Heart left ventricle (tissue), 16 donors: ENCODE measurements at places on chromosomes 7 and 10. TPM values are rescaled to one million over a fixed set of nuclear protein-coding genes. Genes with fewer than 3 reads are reported as not detected.
A peak's percentile ranks its signal among the peaks of the same experiment; 100 is the strongest.

The ZDHHC6 gene
- 14.2 TPM for total RNA-seq

The SVOPL gene
- total RNA-seq, result not detected

The GDI2 gene
- 96.8 TPM for total RNA-seq

The CFAP58 gene
- 3.9 TPM for total RNA-seq

The NRAP gene
- total RNA-seq, result 2,789 TPM

The PLEKHS1 gene
- not detected for total RNA-seq

The PRKCQ gene
- 0.19 TPM for total RNA-seq

DNA sequence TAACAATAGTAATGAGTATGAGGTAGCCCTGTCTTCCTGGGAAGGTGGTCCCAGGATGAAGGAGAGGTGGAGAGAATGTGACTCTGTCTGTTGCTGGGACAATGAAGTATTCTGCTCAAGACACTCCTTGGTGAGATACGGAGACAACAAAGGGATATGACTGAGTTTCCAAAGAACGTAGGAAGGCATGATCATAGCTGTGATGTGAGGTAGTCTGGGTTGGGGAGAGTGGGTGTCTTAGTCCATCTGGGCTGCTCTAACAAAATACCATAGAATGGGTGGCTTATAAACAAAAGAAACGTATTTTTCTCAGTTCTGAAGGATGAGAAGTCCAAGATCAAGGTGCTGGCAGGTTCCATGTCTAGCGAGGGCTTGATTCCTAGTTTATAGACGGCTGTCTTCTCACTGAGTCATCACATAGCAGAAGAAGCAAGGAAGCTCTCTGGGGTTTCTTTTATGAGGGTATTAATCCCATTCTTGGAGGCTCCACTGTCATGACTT is 84.9 kb upstream of the RHOBTB1 start:
- DNase-seq, result no peak

DNA sequence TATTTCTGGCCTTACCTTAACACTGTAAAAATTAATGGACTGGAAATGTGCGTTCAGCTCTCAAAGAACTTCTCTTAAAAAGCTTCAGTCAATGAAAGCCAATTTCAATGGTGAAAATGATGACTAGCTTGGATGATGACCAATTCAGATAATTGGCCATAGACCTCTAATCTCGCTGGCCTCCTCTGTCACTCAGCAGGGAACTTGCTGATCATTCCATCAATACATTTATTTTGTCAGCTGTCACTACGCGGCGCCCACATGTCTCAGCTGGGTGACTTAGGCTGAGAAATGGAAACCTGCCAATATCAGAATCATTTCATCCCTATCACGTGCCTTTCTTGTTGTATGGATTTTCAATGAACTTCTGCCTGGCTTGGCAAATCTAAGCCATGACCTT is 673.0 kb upstream of the AUTS2 start:
- DNase-seq, result no peak

DNA sequence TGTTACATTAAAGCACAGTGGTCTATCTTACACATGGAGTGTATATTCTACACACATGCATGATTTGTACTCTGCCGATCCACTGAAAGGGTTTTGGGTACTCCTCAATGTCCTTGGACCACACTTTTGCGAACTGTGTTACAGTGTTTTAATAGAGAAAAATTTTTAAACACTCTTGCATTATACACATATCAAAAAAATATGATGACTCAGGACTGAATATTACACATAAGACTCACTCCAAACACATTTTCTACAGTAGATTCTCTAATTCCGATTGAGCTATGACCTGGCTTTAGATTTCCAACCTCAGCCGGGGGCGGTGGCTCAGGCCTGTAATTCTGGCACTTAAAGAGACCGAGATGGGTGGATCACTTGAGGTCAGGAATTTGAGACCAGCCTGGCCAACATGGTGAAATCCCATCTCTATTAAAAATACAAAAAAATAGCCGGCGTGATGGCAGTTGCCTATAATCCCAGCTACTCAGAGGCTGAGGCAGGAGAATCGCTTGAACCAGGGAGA is 222.4 kb downstream of the CACNA2D1 start:
- DNase-seq, result no peak

- DNase-seq, result peak; percentile 22
These were observed 2.6 kb downstream of the NPTX2 start for GRCh38 chr7:98619450-98620321.

- no peak for DNase-seq
These were observed 186.3 kb downstream of the PLPP4 start for GRCh38 chr10:120643351-120643750.

- peak; percentile 81 for DNase-seq
These were observed 718 bp upstream of the FZD1 start for GRCh38 chr7:91263384-91264045.

DNA sequence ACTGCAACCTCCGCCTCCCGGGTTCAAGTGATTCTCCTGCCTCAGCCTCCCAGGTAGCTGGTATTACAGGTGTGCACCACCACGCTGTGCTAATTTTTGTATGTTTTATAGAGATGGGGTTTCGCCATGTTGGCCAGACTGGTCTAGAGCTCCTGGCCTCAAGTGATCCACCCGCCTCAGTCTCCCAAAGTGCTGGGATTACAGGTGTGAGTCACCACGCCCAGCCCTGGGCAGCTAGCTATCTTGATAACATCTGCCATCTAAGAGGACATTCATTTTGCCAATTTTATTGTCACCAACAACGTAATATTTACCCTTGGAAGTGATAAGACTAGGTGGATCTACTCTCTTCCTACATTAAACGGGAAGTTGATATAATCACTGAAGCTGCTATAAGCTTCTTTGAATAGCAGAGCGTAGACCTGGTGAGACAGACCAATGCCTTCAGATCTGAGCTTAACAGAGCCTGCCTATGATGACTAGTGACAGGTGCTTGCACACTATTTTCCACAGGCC is 39.7 kb upstream of the SLC35B4 start:
- DNase-seq, result no peak

DNA sequence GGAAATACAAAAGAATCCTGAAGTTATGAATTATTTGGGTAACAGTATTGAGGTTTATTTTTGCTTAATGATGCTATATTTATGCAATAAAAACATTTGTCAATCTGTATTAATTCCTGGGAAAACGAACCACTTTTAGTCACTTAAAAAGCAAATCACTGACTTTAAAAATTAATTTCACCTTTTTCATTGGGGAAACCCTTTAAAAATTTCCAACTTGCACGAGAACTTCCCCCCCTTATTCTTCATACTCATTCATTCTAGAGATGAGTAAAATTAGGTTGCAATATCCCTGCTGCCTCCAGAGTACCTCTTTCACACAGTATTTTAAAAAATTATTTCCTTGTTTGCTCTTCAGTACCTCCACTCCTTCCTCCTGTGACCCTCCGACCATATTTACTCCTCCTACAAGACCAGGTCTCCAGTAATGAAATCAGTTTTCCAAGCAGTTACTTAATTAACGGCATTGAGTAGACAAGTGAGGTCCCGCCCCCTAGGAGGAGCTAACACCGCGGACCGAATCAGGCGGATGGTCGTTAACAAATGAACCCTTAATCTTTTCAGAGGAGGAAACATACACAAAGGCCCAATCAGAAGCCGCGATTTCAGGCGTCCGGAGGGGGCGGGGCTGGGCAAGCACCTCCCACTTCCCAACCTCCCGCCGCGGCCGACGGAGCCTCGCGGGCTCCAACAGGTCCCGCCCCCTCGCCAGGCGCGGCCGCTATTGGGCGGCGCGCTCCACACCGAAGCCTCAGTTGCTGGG is 465 bp upstream of the TRIM24 start:
- DNase-seq, result no peak

DNA sequence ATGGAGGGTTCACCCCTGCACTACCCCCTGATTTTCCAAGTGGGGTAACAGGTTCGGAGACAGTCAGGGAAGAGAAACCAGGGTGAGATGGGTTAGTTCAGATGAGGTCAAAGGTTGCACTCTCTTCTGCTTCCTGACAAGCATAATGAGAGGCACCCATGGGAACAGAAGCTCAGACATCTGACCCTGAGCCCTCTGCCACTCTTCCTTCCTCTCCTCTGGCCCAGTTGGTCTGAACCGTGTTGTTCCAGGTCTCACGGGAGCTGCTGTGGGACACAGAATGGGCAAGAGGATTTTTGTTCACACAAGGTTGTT is 38.4 kb downstream of the DNAJB12 start:
- DNase-seq, result no peak

GRCh38 chr7:151168003-151168786 is 701 bp upstream of the GBX1 start:
- no peak for DNase-seq

DNA sequence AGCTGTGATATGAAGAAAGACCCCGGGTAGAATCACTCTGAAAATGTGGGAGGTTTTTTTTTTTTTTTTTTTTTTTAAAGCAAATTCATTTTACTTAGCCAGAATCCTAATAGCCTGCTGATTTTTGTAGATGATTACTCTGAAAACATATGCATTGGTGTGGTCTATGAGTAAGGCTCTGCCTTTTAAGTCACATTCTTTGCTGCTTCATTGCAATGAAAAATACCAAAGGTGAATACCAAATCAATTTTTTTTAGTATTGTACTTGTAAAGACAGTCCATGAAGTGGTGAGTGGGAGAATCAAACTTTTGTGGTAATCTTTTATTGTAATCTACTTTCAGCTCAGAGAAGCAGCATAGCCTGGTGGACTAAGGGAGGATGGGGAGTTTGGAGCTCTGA is 130.3 kb downstream of the SDK1 start:
- no peak for DNase-seq
